ENCODE measurements at places on chromosomes 6 and 20.

DNA sequence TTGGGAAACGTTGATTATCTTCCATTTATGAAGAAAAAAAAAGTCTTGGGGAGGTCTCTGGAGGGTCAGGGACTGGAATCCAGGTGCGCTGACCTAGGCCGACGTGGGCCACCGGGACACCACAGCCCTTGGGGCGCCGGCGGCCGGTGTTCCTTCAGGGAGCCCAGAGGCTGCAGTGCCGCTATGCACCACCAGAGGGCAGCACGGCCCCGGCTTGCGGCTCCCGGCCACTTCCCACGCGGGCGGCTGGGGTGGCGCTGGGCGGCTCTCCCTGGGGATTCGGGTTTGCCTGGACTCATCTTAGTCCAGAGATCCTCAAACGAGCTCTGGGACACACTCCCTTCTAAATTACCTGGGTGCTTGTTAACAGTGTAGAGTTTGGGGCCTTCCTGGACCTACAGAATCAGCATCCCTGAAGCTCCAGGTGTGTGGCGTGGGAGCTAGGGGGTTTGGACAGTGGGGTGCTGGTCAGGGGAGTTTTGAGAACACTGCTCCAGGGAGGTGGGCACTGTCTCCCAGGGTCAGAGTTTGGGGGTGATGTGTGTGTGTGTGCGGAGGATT is 23.0 kb upstream of the GTSF1L start:
- H3K36me3 ChIP-seq = no peaks in the 10 kb centered on the region
- H3K4me3 ChIP-seq = no peak overlapping the region
- H3K27ac ChIP-seq = peak overlapping the region; percentile 84
- no peaks in the 10 kb centered on the region for H3K27me3 ChIP-seq
- peak; percentile 13 for DNase-seq

DNA sequence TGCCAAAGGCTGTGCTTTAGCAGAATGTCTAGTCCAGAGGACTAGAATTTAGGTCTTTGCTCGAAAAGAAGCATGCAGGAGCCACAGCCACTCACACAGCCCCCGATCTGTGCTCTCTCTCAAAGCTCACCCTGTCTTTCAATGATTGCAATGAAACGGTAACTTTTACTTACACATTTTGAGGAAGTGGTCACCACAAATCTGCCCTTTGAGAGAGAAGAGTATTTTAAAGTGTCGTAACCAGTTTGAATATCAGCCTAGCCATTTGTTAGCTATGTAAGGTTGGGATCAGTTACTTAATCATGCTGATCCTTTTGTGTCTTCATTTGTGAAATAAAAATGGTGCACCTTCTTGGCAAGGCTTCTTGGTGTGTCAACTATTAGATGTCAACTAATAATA is 209.0 kb downstream of the TFAP2A start:
- H3K27me3 ChIP-seq = no peaks in the 10 kb centered on the region
- H3K4me3 ChIP-seq = no peak overlapping the region
- no peak for DNase-seq
- H3K36me3 ChIP-seq = no peaks in the 10 kb centered on the region

DNA sequence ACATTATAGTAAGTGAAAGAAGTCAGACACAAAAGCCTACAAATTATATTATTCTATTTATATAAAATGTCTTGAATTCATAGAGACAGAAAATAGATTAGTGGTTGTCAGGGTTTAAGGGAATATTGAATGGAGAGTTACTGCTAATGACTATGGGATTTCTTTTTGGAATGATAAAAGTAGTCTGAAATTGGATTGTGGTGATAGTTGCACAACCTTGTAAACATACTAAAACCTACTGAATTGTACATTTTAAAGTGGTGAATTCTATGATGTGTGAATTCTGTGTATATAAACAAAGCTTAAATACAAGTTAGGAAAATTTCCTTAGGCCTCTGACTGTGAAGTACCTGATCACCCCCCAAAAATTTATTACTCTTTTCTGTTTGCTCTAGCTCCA is 343.1 kb downstream of the TFAP2B start:
- no peak for DNase-seq
- H3K27ac ChIP-seq = no peak overlapping the region
- no peak overlapping the region for H3K4me3 ChIP-seq
- H3K36me3 ChIP-seq = no peaks in the 10 kb centered on the region

GRCh38 chr6:20814494-20814893 is 280.2 kb downstream of the CDKAL1 start:
- no peaks in the 10 kb centered on the region for H3K4me1 ChIP-seq
- no peaks in the 10 kb centered on the region for H3K27me3 ChIP-seq
- H3K4me3 ChIP-seq = no peak overlapping the region
- H3K27ac ChIP-seq = no peak overlapping the region
- no peak for DNase-seq
- H3K36me3 ChIP-seq = no peaks in the 10 kb centered on the region

DNA sequence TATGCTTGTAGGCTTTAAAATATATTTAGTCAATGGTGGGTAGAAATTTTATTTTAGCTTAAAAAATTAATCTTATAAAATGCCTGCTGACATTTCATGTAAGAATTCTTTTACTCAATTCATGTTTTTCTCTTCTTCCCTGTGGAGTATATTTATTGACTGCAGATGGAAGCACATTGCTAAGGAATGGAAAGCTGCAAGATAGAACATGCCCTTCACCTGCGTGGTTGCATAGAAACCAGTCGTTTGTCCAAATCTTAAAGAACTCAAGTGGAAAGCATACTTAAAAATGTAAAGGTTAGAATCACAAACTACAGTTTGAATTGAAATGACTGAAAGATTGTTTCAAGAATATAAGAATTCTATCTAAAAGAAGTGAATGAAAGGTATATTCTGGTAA is 30.7 kb downstream of the C6orf163 start:
- no peak overlapping the region for H3K4me3 ChIP-seq
- H3K27me3 ChIP-seq = no peaks in the 10 kb centered on the region
- no peak for DNase-seq
- H3K36me3 ChIP-seq = no peaks in the 10 kb centered on the region
